Neuronal stem cell (in vitro differentiated cells): ENCODE measurements at places on chromosomes 3 and 15.

DNA sequence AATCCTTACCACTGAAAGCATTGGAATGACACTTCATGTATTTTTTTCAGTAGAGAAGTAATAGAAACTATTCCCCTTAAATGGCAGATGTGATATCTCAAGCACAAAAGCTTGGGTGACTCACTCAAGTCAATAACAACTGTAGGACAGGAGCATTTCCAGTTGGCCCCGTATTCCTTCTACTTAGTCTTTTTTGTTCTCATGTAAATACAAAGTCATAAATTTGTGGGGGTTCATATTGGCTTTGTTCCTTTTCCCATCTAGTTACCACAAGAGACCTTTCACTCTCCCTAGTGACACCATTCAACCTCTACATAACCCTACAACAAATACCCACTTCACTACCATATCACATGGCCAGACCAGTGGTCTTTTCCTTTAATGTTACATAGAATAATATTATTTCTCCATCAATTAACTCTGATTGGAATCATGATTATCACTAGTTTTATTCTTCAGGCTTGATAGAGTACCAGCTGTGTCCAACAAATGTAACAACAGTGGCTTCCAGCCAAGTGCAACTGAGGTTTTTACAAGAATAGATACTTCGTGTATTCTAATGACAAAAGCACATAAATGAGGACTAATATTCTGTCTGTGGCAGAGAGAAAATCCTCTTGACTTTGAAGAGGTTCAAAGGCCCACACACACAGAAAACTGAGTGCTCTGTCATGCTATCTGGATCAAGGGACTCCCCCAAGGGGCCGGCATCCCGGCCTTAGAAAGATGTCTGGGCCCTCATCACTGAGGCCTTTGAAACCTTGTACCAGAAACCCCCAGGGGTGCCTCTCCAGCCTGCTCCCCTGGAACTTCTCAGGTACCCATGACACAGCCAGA, 94.0 kb upstream of the THBS1 start:
- no peak for DNase-seq

DNA sequence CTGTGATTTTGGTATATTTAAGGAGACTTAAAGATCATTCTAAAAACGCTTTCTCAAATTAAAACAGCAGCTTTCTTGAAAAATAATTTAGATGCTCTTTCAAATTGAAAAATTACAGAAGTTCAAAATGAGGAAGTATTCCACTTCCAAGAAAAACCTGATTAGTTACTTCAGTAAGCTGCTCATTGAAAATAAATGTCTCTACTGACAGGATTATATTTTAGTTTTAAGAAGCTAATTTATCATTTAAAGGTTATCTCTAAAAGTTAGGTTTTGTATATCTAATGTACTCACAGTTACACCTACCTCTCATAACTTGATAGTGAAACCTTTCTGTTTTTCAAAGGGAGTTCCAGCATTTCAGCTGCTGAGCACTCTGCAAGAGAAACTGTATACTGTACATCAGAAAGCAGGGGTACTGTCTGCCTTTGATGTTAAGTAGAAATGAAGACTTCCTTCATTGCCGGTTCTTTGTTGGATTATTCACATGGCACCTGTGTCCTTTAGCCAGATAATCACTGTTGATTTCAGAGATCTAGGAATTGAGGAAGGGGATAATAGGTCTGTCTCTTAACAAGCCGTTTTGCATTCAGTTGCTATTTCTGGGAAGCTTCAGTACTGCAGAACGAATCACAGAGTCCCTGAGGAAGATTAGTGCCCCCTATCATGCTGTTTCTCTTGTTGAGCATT, 161.6 kb downstream of the TCF12 start:
- no peak for DNase-seq

GRCh38 chr15:45319472-45320214, 58.7 kb downstream of the GATM start:
- DNase-seq, result no peak

DNA sequence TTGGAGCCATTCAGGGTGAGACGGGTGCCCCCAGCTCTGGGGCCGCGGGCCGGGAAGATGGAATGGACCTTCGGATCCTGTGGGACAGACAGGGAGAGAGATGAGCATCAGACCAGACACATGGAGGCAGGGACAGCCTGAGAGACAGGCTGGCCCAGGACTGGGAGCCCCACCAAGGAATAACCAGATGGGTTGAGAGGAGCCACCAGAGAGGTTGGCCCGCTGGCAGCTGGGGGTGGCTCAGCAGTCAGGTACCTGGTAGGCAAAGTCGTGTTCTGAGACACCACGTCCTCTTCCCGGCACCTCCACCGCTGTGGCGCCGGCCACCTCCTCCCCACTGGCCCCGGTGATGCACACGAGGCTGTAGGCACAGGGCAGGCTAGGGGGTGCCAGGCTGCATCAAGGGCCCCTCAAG, 13.8 kb downstream of the PLXNB1 start:
- DNase-seq, result no peak

DNA sequence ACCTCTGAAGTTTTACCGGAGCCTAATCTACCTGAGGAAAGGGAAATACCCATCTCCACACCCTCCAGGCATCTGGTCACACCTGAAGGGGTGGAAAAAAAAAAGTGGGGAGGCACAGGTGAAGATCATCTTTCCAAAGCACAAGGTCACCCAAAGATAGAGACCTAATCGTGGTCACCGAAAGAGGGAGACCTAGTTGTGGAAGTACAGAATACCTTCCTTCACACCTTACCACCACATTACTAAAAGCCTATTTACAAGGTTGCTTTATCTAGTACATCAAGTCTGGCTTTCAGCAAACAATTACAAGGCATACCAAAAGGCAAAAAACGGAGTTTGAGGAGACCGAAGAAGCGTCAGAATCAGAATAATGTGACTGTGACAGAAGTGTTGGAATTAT, 110.0 kb upstream of the ARPP21 start:
- DNase-seq, result no peak

DNA sequence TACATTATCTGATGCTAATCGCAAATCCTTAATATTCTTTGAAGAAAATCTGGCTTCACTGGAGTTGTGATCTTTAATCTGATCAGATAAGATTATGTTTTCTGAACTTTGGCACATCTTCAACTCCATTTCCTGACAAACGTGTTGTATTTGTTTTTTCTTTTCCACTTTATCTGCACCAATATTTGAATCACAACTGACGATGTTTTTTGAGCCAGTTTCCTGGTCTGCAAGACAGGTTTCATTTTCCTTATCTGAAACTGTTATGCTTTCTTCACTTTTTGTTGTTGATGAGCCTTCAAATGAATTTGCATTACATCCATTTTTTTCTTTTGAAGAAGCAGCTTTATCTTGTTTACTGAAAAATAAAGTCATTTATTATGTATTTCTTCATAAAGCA, 101.5 kb downstream of the ZNF280D start:
- no peak for DNase-seq

- DNase-seq, result no peak
Observed at GRCh38 chr3:88369337-88369736, 219.6 kb downstream of the C3orf38 start.
